Foreskin keratinocyte (primary cell): ENCODE measurements at places on chromosomes 11 and 22.

DNA sequence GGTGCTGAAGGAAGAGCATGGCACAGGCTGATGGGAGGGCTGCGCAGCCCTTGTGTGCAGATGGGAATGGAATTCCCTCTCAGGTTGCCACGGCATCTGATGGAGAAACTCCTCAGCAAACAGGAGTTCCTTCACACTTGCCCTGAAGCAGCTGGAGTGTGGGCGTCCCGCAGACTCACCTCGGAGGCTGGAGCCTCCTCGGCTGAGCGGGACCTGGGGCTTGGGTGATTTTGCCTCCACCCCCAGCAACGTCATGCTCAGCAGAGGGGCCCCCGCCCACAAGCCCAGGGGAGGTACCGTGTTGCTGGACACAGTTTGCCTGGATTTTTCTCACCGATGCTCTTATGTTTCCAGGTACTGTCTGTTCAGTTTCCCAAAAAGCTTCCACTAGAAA is 63.4 kb downstream of the MYO7A start:
- DNase-seq: no peak

- no peak for DNase-seq
Observed at GRCh38 chr11:75236062-75236461, 4.5 kb upstream of the TPBGL start.

GRCh38 chr11:45076761-45077160 is 69.7 kb upstream of the PRDM11 start:
- peak; percentile 83 for DNase-seq

DNA sequence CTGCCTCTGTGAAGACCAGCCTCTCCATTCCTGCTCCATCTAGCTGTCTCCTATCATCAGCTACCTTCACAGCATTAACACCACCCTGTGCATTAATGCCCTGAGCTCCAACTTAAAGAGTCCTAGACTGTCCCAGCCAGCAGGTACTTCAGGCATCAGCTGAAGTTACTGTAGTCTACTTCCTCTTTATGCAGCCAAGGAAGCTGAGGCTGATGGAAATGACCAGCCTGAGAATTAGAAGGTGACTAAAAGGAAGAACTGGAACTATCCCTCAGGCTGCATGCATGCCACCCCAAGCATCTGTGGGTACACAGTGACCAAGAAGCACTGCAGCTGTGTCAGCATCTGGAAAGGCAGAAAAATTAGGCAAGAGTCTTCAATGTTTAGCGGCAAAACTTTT is 28.2 kb downstream of the MS4A10 start:
- DNase-seq: no peak

GRCh38 chr22:40043081-40043480 is 48.3 kb downstream of the FAM83F start:
- no peak for DNase-seq

DNA sequence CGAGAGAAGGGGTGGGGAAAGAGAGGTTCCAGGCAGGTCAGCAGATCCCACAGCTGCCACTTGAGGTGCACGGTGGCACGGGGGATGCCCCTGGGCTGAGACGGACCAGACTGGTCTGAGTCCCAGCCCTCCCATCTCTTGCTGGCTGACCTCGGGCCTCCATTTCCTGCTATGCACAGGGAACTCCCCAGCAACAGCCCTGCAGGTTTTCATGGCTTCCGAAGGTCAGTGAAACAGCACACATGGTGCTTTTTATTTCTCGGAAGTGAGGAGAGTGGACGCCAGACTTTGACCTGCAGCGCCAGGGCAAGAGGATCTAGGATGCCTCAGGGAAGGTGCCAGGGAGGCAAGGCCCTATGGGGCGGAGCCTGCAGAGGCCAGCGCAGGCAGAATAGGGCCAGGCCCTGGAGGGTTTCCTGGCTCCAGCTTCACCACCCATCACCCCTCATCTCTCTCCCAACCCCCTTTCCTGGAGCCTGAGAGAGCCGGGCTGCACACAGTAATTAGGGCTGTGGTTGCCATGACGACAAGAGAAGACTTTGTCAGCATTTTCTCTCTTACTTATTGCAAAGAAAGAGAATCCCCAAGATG is 29.5 kb downstream of the SLC22A12 start:
- DNase-seq: no peak

- no peak for DNase-seq
Observed at GRCh38 chr11:71454470-71455113, 1.6 kb downstream of the NADSYN1 start.

DNA sequence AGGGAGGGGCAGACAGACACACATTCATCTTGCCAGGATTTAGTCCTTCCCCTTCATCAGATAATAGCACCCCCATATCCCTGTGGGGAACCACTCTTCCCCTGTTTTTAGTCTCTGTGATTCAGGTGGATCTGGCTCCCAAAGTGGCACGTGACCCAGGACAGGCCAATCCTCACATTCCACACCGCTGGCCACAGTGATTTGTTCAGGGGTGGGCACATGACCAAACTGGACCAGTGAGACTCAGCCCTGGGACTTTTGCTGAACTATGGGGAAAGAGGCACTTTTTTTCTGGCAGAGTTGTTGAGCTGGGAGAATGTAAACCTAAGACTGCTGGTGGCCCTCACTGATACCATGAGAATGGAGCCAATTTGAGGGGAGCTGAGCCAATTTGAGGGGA is 19.1 kb upstream of the KCNJ11 start:
- no peak for DNase-seq

DNA sequence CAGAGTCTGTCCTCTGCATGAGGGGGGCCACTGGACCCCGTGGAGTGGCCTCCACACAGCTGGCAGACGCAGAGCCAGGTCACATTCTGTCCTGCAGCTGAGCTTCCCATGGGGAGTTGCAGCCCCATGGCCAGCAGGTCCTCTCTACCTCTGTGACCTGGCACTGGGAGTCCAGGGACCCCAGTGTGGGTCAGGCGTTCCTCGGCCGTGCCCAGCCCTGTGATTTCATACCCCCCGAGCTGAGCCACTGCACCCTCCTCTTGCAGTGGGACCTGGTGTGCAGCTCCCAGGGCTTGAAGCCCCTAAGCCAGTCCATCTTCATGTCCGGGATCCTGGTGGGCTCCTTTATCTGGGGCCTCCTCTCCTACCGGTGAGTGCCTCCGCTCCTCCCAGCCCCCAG is 32.2 kb upstream of the SLC22A12 start:
- no peak for DNase-seq

DNA sequence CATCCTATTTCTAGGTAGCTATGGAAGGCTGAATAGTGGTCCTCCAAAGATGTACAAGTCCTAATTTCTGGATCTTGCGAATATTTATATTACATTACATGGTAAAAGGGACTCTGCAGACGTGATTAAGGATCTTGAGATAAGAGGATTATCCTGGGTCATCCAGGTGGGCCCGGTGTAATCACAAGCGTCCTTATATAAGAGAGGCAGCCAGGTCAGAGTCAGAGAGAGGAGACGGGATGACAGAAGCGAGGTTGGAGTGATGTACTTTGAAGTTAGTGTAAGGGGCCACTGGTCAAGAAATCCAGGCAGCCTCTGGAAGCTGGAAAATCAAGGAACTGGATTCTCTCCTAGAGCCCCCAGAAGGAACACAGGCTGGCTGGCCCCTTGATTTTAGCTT is 70.1 kb upstream of the MYOD1 start:
- DNase-seq: no peak

DNA sequence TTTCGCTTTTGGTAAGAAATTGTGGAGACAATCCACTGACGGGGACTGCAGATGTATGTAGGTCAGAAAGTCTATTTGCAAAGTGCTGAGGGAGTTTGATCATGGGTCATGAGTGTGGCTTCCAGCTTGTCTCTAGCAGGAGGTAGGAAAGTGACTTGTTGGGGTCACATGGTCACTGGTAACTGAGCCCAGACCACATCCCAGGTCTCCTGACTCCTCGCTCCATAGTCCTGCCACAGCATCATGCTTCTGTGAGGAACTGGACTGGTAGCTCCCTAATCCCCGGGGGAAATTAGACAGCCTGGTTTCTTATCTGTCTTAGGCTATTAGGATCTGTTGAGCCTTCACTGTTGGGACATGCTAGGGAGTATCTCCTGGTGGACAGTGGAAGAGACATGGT is 142.1 kb downstream of the MYO18B start:
- no peak for DNase-seq

DNA sequence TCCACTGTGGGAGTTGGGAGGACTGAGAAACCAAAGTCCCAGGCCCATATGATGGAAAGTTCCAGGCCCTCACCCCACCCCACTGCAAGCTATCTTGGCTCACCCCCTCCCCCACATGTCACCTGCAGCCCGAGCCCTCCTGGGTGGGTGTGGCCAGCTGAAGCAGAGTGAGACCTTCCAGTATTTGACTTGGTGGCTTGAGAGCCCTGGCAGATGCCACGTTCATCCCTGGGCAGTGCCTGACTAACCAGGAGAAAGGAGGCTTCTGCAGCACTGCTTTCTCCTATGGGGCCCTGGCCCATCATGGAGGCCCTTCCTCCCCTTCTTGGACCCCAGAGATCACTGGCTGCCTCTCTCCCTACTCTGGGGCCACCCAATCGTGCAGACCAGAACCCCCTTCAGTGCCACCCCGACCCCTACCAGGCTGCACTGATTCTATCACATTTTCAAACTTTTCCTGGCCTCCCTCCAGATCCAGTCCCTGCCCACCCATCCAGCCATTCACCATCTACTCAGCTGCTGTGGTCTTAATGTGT is 38.1 kb upstream of the WNT11 start:
- no peak for DNase-seq

DNA sequence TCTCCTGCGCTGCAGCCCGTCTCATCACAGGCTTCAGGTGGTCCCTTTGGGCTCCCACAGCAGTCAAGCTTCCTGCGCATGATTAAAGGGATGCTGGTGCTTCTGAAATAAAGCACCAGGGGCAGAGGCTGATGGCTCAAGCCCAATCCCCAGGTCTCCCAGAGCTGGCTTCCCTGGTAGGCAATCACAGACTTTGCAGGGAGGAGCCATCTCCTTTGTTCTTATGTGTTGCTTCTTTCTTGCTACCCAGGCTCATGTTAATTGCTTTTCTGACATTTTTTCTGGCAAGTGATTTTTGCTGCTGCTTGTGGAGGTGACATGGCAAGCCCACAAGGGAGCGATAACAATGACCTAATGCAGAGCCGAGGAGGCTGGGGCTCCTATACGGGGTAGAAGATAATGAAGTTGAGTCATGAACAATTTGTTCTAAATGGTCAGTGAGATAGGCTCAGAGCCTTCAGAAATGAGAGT is 25.2 kb upstream of the PLET1 start:
- DNase-seq: no peak

DNA sequence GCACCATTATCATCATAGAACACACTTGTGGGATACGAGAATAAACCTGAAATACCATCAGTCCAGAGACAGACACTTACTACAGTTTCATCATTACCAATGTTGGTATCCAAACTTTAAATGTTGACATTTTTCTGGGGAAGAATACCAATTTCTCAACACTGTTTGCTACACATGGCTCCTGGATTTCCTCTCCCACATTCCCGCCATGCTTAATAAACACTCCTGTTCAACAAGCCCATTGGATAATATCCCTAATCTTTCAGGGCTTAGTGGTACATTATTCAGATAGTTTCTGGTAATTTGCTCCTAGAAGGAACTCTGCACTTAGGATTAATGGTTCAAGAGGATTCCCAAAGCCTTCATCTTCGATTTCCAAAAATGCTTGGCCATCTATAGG is 48.2 kb downstream of the CSF2RB start:
- DNase-seq: no peak

- no peak for DNase-seq
Observed at GRCh38 chr11:76524919-76525318, 80.1 kb downstream of the EMSY start.

DNA sequence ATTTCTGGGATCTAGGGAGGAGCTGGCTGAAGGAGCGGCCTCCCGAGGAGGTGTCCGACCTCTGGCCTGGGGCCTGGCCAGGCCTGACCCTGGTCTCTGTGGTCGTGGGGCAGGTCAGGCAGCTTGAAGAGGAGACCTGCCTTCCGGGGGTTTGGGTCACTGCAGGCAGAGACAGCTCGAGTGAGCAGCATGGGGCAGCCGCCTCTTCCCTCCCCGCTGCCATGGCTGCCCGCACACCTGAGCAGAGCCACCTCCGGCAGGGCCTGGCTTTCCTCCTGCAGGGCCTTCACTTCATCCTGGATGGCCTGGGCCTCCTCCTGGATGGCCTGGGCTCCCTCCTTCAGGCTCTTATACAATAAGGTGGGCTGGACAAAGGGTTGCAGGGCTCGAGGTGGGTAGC is 8.0 kb upstream of the NAALADL1 start:
- DNase-seq: no peak

- peak; percentile 66 for DNase-seq
Observed at GRCh38 chr11:36312611-36313472, 16.8 kb downstream of the PRR5L start.

- DNase-seq: no peak
Observed at GRCh38 chr11:117187007-117187406, 8.5 kb downstream of the SIDT2 start.

GRCh38 chr11:80987171-80987570 is 1546.3 kb upstream of the TENM4 start:
- no peak for DNase-seq

DNA sequence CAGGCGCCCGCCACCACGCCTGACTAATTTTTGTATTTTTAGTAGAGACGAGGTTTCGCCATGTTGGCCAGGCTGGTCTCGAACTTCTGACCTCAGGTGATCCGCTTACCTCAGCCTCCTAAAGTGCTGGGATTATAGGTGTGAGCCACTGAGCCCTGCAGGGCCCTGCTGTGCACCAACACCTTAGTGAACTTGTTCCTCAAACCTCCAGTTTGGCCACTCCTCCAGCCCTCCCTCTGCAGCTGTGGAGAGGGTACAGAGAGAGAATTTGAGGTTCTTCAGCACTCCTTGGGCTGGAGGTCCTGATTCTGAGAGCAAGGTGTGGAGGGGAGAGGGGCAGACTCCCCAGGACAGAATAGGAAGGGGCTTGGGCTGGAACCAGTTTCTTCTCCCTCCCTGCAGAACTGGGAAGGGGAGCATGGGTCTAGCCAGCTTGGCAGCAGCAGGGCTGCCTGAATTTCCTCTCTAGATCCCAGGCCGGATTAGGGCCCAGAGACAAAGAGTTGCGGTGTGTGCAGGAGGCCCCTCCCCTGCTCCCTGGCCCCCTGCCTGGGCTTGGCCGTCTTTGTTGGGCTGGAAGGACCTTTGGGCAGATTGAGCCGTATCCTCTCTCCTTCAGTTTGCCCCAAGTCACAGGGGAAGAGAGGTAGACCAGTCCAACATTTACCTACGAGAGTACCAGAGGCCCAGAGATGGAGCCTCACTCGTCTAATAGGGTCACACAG is 2.3 kb upstream of the PEX16 start:
- DNase-seq: no peak

GRCh38 chr11:76232026-76232665 is 25.8 kb upstream of the WNT11 start:
- no peak for DNase-seq

- no peak for DNase-seq
Observed at GRCh38 chr11:35847473-35847872, 96.4 kb upstream of the LDLRAD3 start.
